Upper lobe of right lung (tissue), 1 donor: ENCODE measurements at places on chromosomes 12 and 14. TPM values are rescaled to one million over a fixed set of nuclear protein-coding genes. Genes with fewer than 3 reads are reported as not detected.

DNA sequence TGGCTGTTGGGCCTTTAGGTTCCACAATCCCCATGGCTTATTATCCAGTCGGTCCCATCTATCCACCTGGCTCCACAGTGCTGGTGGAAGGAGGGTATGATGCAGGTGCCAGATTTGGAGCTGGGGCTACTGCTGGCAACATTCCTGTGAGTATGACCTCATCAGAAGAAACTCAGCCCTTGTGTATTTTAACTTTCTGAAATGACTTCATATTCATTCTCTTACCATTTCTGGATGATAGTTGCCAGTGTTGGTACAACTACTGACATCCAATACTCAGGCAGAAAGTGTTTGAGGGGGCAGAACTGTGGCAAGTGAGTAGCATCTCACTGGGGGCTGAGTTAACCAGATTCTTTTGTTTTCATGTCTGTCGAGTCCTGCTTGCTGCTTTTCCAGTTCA lies 2.3 kb downstream of the DAZAP2 start:
- no peak for DNase-seq

DNA sequence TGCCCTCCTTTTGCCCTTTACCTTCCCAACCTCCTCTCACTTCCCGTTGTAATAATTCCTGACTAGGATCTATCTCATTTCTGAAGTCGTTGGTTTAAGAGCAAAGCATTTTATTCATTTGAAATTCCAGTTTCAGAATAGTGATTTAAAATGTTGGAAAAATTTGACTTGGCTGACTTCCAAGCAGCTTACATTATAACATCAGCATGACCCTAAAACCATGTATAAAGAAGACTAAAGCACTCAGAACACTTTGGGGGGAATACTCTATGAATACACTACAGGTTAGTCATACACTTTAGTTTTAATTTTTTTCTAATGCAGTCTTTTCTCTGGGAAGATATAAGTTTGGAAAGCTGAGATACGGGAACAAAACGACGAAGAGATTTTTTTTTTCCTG lies 161.1 kb downstream of the BTG1 start:
- no peak for DNase-seq

DNA sequence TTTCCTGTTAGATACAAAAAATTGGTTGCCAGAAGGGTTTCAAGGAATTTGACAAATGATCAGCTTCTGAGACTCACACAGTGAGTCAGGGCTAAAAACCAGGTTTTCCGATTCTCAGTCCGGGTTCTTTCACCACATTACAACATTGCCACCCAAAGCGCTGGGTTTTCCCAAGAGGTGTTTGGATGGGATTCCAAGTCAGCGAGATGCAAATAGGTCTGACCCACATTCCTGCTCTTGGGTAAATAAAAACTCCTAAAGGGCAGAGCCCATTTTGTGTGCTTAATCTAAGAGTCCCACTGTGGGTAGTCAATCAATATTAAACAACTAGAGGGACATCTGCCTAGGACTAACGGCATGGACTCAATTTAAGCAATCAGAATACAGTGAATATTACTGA lies 5.4 kb upstream of the RIC8B start:
- no peak for DNase-seq

- DNase-seq, result no peak
These were observed 202.3 kb upstream of the LMNTD1 start for GRCh38 chr12:25755136-25755970.

DNA sequence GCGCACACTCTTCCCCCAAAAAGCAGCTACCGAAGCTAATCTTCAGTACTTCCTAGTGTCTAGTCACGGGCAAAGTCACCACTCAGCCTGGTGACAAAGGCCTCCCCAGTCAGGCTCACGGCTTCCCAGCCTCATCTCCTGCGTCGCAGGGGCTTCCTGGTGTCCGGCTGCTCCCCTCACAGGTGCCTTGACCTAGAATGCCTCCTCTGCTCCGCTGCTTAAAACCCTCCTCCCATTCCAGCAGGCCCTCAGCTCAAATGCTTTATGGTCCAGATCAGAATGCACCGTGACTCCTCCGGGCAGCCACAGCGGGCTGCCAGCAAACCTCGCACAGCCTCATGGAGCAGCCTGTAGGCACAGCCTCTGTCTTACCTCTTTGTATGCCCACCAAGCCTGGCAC lies 53.1 kb downstream of the PRIMA1 start:
- no peak for DNase-seq

DNA sequence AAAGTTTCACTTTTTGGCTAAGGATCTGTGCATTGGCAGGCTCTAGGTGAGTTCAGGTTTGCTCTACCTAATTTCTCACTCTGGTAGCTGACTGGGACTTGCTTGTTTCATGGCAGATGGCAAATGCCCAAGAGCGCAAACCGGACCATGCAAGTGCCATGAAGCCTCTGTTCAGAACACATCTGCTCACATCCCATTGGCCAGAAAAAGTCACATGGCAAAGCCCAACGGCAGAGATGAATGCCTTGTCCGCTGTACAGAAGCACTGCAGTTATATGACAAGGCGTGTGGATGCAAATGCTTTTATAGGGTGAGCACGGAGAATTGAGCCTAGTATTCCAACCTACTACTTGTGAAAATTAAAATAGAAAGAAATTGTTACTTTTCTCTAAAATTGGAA lies 202.2 kb upstream of the HMGA2 start:
- DNase-seq, result no peak

DNA sequence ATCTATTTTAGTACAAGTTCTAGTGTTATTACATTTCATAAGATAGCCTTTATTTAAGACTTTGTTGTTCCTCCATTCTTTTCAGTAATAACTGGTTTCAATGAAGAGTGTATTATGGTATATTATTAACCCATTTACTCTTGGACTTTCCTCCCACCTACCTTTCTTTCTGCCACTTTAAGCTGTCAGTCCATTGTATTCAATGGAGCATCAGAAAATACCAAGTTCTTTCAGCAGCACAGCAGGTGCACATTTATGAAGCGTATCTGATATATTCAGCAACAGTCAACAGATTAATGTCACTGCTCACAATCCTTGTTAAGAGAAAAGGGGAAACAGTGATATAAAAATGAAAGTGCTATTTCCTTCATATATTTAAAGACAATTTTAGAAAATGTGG lies 660.9 kb downstream of the C12orf50 start:
- DNase-seq, result no peak

DNA sequence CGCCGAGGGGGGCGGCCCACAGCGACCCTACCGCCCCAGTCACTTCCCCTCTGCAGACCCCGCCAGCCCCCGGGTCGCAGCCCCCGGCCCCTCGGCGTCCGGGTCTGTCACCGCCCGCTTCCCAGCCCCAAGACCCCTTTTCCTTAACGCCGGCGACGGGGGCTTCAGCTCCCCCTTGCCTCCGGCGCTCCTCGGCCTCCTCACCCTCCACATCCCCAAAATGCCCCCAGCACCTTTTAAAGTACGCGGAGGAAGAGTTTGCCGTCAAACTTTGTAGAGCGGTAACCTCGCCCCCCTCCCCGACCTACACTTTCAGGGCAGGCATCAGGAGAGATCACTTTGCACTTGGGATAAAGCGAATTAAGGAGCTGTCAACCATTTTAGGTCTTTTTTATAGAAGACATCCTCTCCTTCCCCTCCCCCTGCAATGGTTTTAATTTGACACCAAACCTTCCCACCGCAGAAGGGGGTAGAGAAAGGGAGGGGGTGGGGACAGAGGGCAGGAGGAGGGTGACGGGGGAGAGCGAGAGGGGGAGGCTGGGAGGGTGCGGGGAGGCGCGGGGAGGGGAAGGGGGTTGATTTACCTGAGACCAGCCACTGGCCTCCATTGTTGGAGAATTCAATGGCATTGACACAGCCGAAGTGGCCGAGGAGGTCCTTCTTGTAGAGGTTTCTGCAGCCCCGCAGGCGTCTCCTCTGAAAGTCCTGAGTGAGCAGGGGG lies 578 bp downstream of the DCAF5 start:
- no peak for DNase-seq

DNA sequence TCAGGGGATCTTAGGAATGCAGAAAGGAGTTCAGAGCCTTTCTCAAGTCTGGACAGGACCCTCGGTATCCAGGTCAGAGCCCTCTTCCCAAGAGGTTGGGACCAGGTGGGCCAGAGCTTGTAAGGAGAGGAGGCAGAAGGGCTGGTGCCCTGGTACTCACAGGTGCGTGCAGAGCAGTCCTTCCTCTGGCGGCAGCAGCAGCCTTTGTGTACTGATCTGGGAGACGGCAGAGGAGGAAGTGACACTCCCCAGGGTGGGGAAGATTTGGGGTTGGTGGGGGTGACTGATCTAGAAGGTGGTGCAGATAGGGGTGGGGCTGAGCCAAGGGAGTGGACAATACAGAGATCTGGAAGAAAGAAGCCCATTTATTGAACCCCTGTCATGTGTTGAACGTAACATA lies at the start of gene ITGB7:
Gene ITGB7, minus strand, starts transcription at position 210 of the 400 bp plus-strand sequence. CDS start 6,808 bp downstream, outside the sequence.
- DNase-seq, result no peak

DNA sequence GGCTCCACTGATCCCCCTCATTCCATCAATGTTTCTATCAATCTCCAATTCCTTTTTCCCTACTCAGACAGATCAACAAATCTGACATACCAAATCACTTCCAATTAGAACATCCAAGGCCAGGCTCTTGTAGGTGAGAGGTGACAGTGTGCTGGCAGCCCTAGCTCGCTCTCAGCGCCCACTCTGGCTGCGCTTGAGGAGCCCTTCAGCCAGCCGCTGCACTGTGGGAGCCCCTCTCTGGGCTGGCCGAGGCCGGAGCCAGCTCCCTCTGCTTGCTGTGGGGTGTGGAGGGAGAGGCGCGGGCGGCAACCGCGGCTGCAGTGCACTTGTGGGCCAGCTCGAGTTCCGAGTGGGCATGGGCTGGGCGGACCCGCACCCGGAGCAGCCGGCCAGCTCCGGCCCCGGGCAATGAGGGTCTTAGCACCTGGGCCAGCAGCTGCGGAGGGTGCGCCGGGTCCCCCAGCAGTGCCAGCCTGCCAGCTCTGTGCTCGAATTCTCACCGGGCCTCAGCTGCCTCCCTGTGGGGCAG lies 6.0 kb upstream of the ITPR2 start:
- DNase-seq, result no peak

- DNase-seq, result no peak
These were observed 88.6 kb downstream of the RAD51B start for GRCh38 chr14:67908052-67908754.

DNA sequence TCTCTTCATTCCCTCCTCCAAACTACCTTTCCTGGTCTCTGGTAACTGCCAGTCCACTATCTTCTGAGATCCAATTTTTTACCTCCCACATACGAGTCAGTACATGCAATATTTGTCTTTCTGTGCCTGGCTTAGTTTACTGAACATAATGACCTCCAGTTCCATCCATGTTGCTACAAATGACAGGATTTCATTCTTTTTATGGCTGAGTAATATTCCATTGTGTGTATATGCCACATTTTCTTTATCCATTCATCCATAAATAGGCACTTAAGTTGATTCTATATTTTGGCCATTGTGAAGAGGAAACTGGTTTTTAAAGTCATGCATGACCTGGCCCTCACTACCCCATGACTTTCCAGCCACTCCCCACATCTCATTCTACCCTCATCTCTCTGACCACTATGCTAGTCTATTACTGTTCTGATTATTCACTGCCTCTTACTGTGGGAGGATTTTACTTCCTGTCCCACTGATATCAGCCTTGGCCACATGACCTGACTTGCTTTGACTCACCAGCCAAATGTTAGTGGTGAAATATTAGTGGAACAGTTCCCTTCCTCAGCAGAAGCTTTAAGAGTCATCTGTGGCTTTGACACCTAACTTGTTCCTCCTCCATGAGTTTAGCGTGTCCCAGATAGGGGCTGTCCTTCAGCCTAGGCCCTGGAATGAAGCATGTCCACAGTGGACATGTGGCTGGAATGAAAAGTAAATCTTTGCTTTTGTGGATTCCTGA lies 52.2 kb downstream of the GOLGA5 start:
- no peak for DNase-seq

GRCh38 chr12:60180298-60180697 lies 584.5 kb downstream of the SLC16A7 start:
- DNase-seq, result no peak

DNA sequence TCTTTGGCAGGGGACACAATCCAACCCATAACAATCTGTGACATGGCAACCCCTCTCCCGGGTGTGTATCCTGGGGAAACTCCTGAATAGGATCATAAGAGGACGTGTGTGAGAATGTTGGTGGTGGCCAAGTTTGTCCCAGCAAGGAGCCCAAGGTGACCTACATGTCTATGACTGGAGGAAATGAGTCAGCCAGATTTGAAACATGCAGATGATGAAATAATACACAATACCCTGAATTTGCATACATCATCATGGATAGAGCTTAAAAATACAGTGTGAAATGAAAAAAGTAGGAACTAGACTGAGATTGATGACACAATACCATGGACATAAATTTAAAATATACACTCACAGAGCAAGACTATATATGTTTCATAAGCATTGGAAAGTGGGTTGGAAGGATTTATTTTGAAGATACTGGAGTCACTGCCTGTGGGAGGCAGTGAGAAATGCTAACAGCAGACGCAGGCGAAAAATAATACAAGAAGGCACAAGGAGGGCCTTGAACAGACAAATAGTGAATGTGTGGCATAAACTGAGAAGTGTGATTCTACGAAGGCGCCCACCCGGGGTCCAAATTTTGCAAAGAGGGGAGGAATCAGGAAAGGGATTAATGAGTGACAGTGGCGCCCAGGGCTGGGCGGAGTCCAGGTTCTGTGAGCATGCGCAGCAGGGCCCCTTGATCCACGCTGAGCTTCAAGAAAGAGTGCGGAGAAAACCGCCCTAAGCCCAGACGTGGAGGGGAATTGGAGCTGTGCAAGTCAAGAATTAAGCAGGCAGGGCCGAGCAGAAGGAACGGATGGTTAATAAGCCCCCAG lies 7.0 kb upstream of the MAP1LC3B2 start:
- DNase-seq, result no peak

- DNase-seq, result no peak
These were observed 87.2 kb downstream of the PAPLN start for GRCh38 chr14:73324533-73324932.

- DNase-seq, result no peak
These were observed 21.3 kb upstream of the CABP1 start for GRCh38 chr12:120618954-120619615.

DNA sequence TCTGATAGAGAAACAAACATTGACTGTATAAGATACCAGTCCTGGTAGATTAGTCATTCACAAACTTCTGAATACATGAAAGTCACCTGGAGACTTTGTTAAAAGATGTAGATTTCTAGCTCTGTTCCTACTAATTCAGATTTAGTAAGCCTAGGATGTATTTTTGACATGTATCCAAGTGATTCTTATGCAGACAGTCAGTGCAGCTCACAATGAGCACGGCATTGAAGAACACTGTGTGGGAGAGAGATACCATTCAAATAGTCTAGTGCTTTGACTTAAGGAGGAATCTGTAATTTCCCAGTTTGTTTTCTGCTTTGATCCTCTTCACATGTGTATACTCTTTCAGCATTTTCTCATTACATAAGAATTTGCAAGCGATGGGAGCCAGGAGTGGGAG lies 68.7 kb upstream of the STXBP6 start:
- no peak for DNase-seq

PLEK2 gene
- 2.5 TPM for total RNA-seq

PRPF40B gene
- 19.9 TPM for total RNA-seq

FAM90A1 gene
- 0.43 TPM for total RNA-seq

NPFF gene
- not detected for total RNA-seq

KIF5A gene
- total RNA-seq, result 0.14 TPM

ATP5MC2 gene
- total RNA-seq, result 236 TPM

CD163 gene
- total RNA-seq, result 234 TPM

DEGS2 gene
- total RNA-seq, result 1.7 TPM

GALNT16 gene
- total RNA-seq, result 3.0 TPM
